HepG2 (cell line): ENCODE measurements at places on chromosomes 6 and 20. TPM values are rescaled to one million over a fixed set of nuclear protein-coding genes. Genes with fewer than 3 reads are reported as not detected.
A peak's percentile ranks its signal among the peaks of the same experiment; 100 is the strongest.

DNA sequence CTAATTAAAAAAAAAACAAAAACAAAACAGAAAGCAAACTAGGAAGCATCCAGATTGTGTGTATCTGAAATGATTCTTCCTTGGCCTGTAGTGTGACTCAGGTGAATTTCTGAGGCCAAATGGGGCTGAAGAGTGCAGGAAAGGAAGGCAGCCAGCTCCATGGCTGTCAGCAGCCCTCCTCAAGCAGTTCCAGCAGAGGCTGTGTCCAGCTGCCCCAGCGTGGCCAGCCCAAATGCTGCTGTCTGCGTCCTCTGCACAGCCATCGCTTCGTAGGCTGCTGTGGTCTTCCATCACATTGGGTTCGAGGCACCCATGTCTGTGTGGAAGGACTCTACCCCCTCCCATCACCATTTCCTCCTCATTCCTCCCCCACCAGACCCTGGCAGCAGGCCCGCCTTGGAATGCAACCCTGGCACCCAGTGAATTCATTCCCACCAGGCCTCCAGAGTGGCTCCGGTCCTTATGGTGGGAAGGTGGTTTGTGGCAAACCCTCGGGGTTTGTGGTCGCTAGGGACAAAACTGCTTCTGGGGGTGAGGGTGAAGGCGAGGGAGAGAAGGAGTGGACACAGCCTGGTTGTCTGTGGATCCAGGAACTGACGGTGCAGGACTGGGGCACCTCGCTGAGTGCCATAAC is 81.5 kb downstream of the MYLK4 start:
- H3K27ac ChIP-seq: no peak overlapping the region
- no peaks in the 10 kb centered on the region for H3K36me3 ChIP-seq
- H3K4me3 ChIP-seq: no peak overlapping the region
- peaks cover 22% of the 10 kb centered on the region for H3K4me1 ChIP-seq
- no peak for DNase-seq
- H3K27me3 ChIP-seq: peaks cover 1% of the 10 kb centered on the region; the same call in 1 of the 2 replicates

DNA sequence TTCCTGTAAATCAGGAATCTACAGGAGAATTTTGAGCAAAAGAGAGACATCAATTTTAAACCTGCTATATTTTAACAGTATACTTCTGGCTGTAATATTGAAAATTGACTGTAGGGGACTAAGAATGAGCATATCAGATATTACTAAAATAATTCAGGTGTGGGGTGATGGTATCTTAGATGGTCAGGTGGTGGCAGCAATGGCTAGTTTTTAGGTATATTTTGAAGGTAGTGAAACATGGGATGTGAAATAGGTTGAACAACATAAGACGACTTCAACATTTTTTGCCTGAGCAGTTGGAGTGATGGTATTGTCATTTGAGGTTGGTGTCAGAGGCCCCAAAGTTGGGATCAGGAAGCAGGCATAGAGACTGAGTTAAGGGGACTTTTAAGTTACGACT is 32.1 kb downstream of the FAM83B start:
- H3K4me1 ChIP-seq: no peaks in the 10 kb centered on the region
- H3K27ac ChIP-seq: no peak overlapping the region
- no peak overlapping the region for H3K4me3 ChIP-seq
- DNase-seq: peak; percentile 28

- H3K4me1 ChIP-seq: no peaks in the 10 kb centered on the region
- no peak overlapping the region for H3K27ac ChIP-seq
Measured at GRCh38 chr20:58753267-58753921, 60.8 kb downstream of the NPEPL1 start.

GRCh38 chr6:140560671-140561070 is 1186.2 kb upstream of the CITED2 start:
- no peak overlapping the region for H3K27ac ChIP-seq
- DNase-seq: no peak
- H3K36me3 ChIP-seq: no peaks in the 10 kb centered on the region
- H3K4me3 ChIP-seq: no peak overlapping the region
- no peaks in the 10 kb centered on the region for H3K4me1 ChIP-seq

DNA sequence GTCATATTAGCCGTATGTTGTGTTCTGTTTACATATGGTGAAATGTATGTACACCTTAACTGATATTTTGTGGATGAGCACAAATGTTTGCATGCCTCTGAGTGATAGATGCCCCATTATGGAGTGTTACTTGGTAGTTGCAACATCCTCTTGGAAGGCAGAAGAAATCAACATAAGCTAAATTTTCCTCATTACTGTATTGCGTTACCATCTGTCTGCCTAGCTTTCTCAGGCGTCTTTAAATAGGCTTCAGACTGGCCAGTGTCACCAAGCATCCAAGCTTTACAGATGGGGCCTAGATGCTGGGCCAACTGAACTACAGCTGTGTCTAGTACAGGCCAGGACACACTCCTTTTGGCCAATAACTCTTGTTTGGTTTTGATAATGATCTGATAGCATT is 250.6 kb downstream of the SAMD5 start:
- H3K4me3 ChIP-seq: no peak overlapping the region
- H3K27ac ChIP-seq: no peak overlapping the region
- H3K36me3 ChIP-seq: no peaks in the 10 kb centered on the region
- H3K4me1 ChIP-seq: no peaks in the 10 kb centered on the region
- no peak for DNase-seq

DNA sequence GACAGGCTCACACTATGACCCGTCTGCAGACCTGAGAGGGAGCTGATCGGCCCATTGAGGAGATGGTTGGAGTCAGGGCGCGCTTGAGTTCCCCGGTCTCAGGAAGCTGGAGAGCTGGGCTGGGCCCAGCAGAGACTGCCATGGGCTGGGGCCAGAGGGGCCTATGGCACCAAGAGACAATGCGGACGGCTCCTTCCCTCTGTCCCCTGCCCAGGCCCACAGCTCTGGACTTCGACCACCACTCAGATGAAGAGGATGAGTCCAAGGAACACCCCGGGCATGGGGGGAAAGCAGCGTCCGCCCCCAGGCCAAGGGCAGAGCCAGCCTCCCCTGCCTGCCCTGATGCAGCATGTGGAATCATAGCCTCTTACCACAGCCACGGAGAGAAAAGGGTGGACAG is 40.2 kb upstream of the PHACTR3 start:
- H3K27ac ChIP-seq: no peak overlapping the region
- DNase-seq: no peak
- no peak overlapping the region for H3K4me3 ChIP-seq
- H3K36me3 ChIP-seq: no peaks in the 10 kb centered on the region

DNA sequence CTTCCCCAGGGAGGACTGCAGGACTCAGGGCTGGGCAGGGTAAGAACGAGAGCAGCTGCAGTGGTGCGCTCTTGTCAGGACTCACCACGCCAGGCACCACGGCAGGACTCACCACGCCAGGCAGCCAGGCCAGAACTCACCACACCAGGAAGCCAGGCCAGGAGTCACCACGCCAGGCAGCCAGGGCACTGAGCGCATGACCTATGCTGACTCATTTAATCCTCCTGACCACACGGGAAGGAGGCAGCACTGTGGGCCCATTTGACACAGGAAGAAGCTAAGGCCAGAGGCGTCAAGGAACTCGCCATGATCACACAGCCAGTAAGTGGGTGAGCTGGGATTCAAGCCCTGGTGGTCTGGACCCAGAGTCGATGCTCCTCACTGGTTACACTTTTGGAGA is 189.3 kb downstream of the PREX1 start:
- no peaks in the 10 kb centered on the region for H3K36me3 ChIP-seq
- H3K27me3 ChIP-seq: peaks cover 37% of the 10 kb centered on the region
- DNase-seq: no peak
- no peak overlapping the region for H3K27ac ChIP-seq

GRCh38 chr20:18637224-18637623 is 49.4 kb downstream of the DTD1 start:
- no peaks in the 10 kb centered on the region for H3K4me1 ChIP-seq
- DNase-seq: no peak
- H3K27ac ChIP-seq: no peak overlapping the region
- no peak overlapping the region for H3K4me3 ChIP-seq
- no peaks in the 10 kb centered on the region for H3K27me3 ChIP-seq

GRCh38 chr6:219641-220198 is 72.6 kb upstream of the DUSP22 start:
- no peaks in the 10 kb centered on the region for H3K36me3 ChIP-seq
- peaks cover 49% of the 10 kb centered on the region for H3K4me1 ChIP-seq
- peak overlapping the region; percentile 13; the same call in 1 of the 2 replicates for H3K4me3 ChIP-seq
- peak overlapping the region; percentile 99 for H3K27ac ChIP-seq
- DNase-seq: peak; percentile 71
- no peaks in the 10 kb centered on the region for H3K27me3 ChIP-seq

Gene LAMA5
- total RNA-seq: 28.5 and 44.7 TPM in 2 replicates

Gene MOCS1
- 10.5 and 11.7 TPM in 2 replicates for total RNA-seq

Gene CDC5L
- total RNA-seq: 34.2 and 54.5 TPM in 2 replicates

Gene HLA-DOA
- 0.07 and 0.09 TPM in 2 replicates for total RNA-seq

Gene SPAG4
- 2.5 and 5.8 TPM in 2 replicates for total RNA-seq

Gene VWA7
- total RNA-seq: 0.79 and 0.86 TPM in 2 replicates
